ENCODE measurements at places on chromosomes 6 and 20. TPM values are rescaled to one million over a fixed set of nuclear protein-coding genes. Genes with fewer than 3 reads are reported as not detected.

RAD21L1 gene
- total RNA-seq = not detected

CALHM6 gene
- 2.9 TPM for total RNA-seq

DUSP15 gene
- total RNA-seq = not detected

ESR1 gene
- total RNA-seq = 1.6 TPM

NRN1 gene
- 0.57 TPM for total RNA-seq
